ENCODE measurements at places on chromosomes 1 and 21.

DNA sequence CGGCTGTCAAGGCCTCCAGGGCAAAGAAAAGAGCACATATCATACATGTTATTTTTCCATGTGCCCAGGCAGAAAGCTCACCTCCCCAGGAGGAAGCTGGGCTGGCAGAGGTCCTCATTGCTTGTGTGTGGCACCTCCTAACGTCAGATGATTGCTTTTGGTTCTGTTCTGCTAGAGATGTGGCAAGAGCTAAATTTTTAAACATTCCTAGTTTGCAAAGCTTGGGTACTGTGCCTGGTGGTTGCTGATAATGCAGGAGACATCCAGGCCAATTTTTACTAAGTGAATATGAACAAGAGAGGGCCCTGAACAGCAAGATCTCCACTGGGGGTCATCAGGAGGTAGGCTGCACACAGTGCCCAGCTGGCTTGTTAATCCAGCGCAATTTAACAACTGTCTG, 93.9 kb downstream of the TBX19 start:
- no peak for DNase-seq

- DNase-seq = no peak
Measured at GRCh38 chr1:200962631-200963030, 60.9 kb downstream of the KIF21B start.

DNA sequence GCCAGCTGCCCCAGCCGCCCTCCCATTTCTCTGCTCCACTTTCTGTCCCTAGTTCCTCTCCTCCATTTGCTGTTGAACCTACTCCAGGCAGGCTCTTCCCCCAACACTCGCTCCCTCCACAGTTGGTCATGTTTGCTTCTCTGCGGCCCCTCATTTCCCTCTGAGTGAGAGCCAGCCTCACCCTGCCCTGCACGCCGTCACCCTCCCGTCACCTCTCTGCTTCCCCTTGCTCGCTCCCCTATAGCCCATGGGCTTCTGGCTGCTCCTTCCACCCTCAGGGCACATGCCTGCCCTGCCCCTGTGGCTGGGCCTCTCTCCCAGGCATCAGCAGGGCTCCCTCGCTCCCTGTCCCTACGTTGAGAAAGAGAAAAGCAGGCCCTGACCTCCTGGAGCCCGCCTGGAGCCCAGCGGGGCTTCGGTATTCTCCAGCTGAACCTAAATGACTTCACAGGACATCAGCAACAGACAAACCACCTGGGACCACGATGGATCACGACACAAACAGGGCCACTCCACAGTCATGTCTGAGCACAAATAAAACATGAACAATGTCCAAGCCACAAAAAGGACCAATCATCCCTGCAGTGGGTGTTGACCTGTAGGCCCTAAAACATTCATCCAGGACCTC, 13.3 kb upstream of the THEMIS2 start:
- DNase-seq = peak; percentile 20

GRCh38 chr1:33320619-33321165, at the start of gene A3GALT2:
Gene A3GALT2 (minus strand): TSS chr1:33321098. CDS start chr1:33321098, 0 bp downstream.
- no peak for DNase-seq

DNA sequence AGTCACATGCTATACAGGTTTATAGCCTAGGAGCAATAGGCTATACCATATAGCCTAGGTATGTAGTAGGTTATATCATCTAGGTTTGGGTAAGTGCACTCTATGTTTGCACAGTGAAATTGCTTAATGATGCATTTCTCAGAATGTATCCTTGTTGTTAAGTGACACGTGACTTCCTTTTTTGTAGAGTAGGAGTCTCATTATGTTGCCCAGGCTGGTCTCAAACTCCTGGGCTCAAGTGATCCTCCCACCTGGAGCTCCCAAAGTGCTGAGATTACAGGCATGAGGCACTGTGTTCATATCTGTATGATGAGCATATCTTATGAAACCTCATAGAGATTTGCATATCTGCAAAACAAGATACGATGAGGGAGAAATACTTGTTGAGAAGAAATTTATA, 13.8 kb upstream of the ABCB10 start:
- no peak for DNase-seq

GRCh38 chr1:26287033-26287711, 7.3 kb downstream of the SH3BGRL3 start:
- DNase-seq = peak; percentile 78

- DNase-seq = no peak
Measured at GRCh38 chr1:212618466-212619210, 10.1 kb downstream of the ATF3 start.

DNA sequence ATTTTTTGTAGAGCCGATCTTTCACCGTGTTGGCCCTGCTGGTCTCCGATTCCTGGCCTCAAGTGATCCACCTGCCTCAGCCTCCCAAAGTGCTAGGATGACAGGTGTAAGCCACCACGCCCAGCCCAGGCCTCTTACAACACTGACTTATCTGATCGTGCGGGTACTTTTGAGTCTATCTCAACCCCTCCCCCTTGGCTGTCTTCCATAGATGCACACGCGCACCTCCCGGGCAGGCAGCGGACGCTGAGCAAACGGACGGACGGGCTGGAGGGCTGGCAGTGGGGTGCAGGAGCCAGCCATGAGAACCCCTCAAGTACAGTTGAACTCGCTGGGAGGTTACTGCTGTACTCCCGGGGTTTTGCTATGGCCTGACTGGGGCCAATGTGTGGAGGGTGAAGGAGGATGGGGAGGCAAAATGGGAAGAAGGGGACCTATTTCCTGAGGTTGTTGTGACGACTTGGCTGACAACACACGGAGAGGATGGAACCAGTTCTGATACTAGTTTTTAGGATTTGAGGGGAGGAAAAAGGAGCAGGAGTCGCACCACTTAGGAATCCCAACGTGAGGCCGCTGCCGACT, 959 bp downstream of the CD58 start:
- DNase-seq = peak; percentile 70

- DNase-seq = no peak
Measured at GRCh38 chr21:44791993-44792392, 9.6 kb downstream of the UBE2G2 start.

DNA sequence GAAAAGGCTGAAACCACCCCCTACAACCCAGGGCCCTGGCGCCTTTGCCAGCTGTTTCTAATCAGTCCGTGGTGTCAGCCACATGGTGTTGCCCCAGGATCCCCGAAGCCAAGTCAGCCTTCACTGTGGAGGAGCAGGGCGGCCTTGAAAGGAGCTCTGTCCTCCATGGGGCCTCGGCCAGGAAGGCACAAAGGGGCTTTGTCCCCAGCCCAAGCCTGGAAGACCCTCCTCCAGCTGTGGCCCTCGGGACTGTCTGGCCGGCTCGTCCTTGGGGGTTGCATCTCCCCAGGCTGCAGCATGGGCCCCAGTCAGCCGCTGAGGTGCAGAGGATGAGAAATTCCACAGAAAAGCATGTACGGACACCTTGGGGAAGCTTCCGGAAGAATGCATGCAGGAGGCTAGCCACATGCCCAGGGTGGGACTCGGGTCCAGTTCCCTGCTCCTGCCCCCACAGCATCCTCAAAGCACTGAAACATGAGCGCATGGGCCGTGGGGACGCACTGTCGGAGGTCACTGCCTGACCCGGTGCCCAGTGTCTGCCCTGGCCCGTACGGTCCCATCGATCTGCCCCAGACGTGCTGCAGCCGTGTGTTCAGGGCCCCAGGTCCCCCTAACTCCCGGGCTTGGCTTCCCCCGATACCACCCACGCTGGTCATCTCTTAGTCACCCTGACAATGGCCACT, 38.6 kb upstream of the POFUT2 start:
- DNase-seq = no peak

DNA sequence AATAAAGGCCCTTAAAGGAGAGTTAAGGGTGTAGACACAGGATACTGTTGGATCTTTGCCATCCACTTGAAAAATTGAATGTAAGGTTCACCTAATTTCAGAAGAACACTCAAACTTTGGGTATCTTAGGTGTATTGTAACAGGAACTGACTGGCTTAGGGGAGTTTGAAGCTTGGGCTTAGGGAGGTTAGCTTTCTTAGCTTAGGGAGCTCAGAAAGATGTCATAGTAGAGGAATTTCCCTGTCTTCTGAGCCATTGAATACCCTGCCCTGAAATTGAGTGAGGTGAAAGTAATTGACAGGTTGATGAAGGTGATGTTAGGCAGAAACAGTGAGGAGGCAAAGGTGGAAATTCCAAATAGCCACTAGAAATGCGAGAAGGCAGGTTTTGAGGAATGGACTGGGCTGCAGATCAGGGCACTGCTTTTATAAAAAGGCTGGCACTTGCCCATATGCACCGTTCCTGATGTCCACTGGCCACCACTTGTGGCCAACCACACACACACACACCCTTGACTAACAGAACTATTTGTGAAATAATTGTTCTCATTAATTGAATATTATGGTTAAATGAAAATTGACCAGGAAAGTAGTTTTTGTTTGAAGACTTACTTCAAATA, 16.5 kb downstream of the BACH1 start:
- no peak for DNase-seq

DNA sequence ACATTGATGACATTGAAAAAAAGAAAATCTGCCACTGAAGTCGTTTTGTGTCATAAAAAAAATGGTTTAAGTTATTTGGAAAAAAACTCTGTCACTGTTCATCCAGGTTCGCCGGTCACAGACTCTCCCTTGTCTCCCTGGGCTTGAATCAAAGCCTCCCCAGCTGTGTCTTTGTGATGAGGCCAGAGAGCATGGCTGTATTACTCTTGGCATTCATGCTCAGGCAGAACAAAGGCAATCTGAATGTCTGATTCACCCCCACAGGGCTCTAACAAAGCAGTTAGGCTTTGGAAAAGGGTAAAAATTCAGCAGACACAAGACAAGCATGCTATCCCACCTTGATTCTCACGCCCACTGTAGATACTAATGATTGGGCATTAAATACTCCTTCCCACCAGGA, 304.3 kb upstream of the PLD5 start:
- DNase-seq = no peak

DNA sequence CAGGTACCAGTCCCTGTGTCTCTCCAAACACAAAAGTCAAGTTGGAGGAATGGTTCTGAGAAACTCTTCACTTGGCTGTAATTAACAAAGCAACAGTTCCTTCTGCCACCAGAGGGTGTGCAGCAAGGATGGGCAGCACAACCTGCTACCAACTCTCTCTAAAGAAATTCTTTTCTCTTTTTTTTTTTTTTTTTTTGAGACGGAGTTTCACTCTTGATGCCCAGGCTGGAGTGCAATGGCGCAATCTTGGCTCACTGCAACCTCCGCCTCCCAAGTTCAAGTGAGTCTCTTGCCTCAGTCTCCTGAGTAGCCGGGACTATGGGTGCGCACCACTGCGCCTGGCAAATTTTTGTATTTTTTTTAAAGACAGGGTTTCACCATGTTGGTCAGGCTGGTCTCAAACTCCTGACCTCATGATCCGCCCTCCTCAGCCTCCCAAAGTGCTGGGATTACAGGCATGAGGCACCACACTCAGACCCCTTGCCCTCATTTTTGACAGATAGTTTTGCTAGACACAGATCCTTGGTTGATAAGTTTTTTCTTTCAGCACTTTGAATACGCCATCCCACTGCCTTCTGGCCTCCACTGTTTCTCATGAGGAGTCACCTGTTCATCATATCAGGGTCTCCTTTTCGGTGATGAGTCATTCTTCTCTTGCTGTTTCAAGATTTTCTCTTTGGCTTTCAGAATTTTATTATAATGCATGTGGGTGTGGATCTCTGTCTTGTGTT, 12.1 kb upstream of the DEGS1 start:
- peak; percentile 61 for DNase-seq

GRCh38 chr1:111604931-111605330, 14.7 kb upstream of the RAP1A start:
- no peak for DNase-seq

DNA sequence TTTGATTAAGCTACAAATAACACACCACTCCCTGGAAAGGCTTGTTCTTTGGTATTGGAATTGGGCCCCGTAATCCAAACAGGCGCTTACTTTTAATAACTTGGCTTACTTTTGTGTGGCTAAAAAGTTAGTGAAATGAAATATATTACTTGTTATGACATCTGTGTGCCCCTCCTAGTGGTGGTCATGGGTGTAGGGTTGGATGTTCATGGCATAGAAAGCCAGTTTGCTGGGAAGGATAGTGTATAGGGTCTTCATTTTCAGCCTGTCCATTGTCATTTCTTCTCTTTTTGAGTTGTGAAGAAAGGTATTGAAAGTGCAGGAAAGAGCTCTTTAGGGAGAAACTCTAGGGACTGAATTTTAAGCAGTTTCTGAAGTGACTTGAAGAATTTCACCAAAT, 5.9 kb downstream of the CDC14A start:
- no peak for DNase-seq

DNA sequence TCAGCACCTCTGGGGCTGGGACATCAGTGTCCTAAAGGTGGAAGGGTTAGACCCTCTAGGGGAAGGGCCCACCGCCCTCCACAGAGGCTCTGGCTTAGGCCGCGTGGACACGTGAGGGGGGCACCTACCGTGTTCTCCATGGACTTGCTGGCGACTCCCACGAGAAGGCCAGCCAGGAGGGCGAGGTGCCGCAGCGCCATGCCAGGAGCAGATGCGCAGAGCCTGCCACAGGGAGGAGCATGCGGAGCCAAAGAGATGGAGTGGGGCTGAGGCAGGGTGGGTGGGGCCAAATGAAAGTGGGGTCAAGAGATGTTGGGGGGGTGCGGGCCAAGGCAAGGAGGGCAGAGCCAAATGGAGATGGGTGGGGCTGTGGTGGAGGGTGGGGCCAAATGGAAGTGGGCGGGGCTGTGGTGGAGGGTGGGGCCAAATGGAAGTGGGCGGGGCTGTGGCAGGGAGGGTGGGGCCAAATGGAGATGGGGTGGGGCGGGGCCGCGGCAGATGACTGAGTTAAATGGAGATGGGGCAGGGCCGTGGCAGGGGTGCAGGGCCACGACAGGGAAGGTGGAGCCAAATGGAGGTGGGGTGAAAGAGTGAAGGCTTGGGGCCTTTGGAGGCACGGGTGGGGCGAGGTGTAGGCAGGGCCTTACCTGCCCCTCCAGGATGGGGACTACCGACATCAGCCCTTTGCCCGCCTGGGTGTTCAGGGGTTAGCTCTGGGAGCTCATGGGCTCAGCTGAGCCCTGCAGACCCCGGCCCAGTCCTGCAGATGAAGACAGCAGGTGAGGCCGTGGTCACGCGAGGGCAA, 17.4 kb upstream of the RNF223 start:
- DNase-seq = no peak

DNA sequence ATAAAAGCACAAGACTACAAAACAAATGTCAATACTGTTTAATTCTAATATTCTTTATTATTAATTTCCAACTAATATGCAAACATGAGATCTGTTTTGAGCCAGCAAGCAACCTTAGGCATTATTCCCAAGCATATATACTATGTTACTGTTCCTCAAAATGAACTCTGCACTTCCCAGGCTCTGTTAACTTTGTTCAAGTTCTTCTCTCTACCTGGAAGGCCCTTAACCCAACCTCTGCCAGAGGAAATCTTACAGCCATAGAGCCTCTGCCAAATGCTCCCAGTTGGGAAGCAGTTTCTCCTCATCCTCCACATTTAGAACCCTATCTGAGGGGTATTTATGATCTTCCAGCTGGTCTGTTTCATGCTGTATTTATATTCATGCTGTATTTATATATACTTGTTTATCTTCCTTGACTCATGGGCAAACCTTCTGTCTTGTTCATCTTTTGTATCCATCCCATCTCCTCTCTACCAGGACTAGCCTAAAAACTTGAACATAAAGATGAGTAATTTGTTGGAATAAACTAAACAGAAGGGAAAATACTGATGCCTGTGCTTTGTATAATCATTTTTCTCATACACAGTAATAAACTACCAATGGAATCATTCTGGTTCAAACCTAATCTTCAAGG, 5.3 kb downstream of the IVNS1ABP start:
- DNase-seq = no peak

- DNase-seq = no peak
Measured at GRCh38 chr1:201775380-201775779, 53.6 kb upstream of the IPO9 start.

All from CD4-positive, alpha-beta T cell treated with Interleukin-1 beta for 1 hour (primary cell).